ENCODE measurements at places on chromosomes 11 and 22. TPM values are rescaled to one million over a fixed set of nuclear protein-coding genes. Genes with fewer than 3 reads are reported as not detected.

SLC16A8 gene
- 0.38 TPM for total RNA-seq

SCN2B gene
- 4.1 TPM for total RNA-seq

GRCh38 chr11:725624-726202, 19.7 kb downstream of the EPS8L2 start:
- no peak for DNase-seq

DNA sequence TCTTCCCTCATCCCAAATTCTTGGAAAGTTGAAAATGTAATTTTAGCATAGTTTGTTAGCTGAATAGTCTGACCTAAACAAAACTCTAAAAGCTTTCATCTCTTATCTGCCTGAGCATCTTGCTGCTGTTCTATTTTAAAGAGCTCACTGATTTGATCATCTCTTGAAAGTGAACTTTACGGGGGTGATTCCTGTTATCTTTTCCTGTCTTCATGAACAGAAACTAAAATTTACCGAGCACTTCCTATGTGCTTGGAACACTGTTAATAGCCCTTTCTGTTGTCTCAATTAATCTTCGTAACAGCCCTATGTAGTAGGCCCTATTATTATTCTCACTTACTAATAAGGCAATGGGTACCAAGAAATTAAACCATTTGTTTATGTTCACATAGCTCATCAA, 12.3 kb downstream of the AMOTL1 start:
- no peak for DNase-seq

INSC gene
- 0.52 TPM for total RNA-seq

C11orf16 gene
- not detected for total RNA-seq

POTEH gene
- not detected for total RNA-seq

PIWIL4 gene
- 1.3 TPM for total RNA-seq

PGA5 gene
- total RNA-seq: not detected

DNA sequence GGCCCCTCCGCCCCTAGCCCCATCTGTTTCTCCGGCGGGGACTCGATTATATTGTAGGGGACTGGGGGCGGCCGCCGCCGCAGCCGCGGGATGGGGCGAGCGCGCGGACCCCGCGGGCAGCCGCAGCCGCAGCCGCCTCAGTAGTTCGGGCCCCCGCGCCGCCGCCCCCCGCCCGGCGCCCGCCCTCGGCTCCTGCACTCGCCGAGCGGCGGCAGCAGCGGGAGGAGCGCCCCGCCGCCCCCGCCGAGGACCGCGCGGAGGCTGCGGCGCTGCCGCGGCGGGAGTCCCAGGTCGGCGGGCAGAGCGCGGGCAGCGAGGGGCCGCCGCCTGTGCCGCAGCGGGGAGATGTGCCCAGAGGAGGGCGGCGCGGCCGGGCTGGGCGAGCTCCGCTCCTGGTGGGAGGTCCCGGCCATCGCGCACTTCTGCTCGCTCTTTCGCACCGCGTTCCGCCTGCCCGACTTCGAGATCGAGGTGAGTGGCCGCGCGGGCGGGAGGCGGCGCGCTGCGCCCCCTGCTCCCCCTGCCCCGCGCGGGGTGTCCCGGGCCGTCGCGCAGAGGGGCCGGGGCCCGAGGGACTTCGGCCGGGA, at the start of gene CECR2:
Gene CECR2, plus strand, starts transcription at position 22 of the 587 bp plus-strand sequence. Its CDS starts 324 bp downstream, at position 346.
- DNase-seq: peak; percentile 59

Data from left lung (tissue), 14 donors.